ENCODE measurements at places on chromosomes 1 and 21.

GRCh38 chr1:117106478-117106877, 15.1 kb downstream of the TRIM45 start:
- DNase-seq: no peak

- peak; percentile 42 for DNase-seq
Observed at GRCh38 chr1:77673716-77674355, 8.6 kb downstream of the ZZZ3 start.

DNA sequence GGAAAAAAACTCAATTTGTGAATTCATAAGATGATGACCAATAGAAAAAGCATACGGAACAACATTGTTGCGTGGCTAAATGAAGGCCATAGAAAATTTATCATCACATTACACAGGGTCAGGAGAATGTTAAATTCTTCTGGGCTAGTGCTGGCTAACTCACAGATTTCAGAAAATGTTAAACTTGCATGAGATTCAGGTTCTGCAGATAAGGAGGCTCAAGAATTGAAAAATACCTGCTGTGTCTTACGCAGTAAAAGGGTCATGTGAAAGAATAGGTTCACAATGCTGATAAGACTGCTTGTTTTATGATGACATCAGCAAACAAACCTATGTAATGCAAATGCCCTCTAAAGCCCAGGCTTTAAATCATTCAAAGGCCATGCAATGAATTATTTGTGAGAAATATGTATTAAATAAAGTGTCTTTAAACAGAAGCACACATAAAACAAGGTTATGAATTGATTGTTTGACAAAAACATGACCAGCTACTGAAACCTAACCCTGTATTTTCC, 378.8 kb downstream of the USP25 start:
- DNase-seq: no peak

- DNase-seq: no peak
Observed at GRCh38 chr1:216778737-216779136, 55.5 kb upstream of the ESRRG start.

GRCh38 chr21:32333953-32334673, 35.5 kb downstream of the MRAP start:
- DNase-seq: no peak
